ENCODE measurements at places on chromosomes 1 and 21.

GRCh38 chr1:42618866-42619265 is 39.4 kb upstream of the PPIH start:
- no peak for DNase-seq

- no peak for DNase-seq
Measured at GRCh38 chr1:61007534-61008364, 74.6 kb upstream of the NFIA start.

DNA sequence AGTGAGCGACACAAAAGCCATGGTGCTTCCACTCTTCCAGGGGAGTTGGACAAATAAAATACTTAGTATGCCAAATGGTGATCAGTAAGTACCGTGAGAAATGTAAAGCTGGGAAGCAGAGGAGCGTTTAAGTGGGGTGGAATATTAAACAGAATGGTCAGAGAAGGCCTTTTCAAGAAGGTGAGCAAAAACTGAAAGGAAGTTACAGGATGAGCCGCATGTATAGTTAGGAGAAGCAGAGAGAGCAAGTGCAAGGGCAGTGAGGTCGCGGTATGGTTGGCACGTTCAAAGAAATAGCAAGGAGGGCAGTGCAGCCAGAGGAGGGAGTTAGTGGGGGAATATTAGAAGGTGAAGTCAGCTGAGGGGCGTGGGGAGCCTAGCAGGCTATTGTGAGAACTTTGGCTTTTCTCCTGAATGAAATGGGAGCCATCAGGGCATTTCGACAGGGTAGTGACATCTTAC is 748 bp upstream of the ATP6V0B start:
- no peak for DNase-seq

GRCh38 chr1:71031426-71031825 is 16.2 kb downstream of the PTGER3 start:
- no peak for DNase-seq

Data from NCI-H446 (cell line).